Left cardiac atrium (tissue), 4 donors: ENCODE measurements at places on chromosomes 6 and 20. TPM values are rescaled to one million over a fixed set of nuclear protein-coding genes. Genes with fewer than 3 reads are reported as not detected.

- no peak for DNase-seq
Observed at GRCh38 chr20:37796121-37796520, 102.3 kb downstream of the CTNNBL1 start.

DNA sequence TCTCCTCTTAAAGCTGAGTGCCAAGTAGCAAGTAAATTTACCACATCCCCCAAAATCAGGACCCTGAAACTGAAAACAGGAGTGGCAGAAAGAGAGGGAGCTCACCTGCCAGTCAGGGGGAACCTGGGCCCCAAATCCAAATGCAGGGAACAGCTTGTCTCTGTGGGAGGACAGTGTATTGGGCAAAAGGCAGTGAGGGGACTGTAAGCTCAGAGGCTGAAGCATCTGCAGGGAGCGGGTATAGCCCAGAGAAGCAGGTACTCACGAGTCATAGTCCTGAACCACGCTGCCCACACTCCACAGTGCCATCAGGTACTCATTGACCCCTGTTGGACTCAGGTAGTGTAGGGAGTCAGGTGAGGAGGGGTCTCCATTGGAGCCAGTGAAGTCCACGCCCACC lies 15.0 kb downstream of the SPAG4 start:
- DNase-seq: no peak

DNA sequence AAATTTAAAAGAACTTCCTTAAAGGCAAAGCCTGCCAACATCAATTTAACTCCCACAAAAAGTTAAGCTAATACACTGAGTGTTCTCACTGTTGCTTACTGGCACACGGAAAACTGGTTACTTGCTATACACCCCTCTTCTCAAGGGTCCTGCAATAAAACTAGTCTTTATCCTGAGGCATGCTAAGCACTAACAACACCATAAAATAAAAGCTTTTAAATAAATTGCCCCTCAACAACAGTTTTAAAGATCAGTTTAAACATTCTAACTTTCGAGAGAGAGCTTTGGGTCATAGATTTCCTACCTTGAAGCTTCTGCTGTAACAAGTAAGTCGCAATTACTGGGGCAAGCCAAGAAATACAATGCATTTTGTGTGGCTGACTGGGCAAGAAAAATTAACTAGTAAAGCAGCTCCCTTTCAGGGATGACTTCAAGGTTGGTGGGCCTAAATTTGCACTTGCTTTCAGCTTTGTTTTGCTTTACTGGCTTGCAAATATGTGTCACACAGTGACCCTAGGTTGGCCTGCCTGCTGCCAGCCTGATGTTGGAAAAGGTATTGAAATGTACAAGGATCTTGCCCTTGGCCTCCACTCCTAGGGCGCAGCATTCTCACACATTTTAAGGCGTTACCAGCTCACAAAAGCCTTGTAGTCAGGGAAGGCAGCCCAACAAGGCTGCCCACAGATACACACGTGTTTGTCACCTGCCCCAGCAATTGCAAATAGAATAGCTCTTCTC lies 4.0 kb upstream of the HEY2 start:
- no peak for DNase-seq

DNA sequence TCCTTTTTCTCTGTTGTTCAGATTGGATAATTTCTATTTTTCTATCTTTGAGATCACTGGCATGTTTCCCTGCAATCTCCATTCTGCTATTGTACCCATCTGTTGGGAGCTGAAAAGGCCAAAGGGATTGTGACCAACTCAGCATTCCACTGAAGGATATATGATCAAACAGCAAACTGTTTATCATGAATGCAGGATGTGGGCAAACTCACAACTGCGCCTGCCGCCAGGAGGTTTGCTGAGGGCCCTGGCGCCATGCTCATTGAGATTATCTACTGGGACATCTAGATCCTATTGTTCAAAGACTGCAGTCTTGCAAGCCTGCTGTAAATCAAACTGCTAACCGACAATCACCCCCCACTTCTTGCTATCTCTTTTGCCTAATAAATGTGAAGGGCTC lies 3.8 kb upstream of the FKBP1A start:
- DNase-seq: no peak

DNA sequence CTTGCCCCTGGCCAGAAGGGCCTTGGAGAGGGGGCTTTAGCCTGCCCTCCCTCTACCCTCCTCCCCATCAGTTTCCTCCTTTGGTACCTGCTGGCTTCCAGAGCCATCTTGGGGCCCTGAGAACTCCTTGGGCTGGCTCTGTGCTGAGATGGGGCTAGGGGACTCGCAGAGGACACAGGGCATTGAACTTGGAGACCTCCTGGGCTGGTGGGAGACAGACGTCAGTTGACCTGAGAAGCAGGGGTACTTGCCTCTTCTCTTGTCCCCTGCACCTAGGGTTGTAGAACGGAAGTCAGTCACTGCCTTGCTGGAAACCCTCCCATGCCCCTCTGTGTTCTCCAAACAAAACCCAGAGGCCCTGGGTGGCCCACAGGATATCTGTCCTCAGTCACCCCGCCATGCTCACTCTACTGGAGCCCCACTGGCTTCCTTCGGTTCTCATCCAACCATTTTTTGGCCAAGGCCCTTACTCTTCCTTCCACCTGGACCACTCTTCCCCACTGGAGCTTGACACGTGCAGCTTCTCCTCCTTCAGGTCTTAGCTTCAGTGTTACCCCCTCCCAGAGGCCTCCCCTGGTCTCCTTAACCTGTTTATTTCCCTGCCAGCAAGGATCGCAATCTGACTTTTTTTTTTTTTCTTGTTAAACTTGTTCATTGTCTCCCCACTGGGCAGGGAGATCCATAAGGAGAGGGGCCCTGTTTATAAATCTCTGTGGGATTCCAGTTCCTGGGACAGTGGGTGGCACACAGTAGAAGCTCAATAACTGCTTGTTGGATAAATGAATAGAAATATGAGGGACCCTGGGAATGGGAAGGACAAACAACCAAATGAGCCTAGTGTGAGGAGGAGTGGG lies 971 bp downstream of the RBCK1 start:
- no peak for DNase-seq

- DNase-seq: no peak
Observed at GRCh38 chr6:6966127-6966526, 141.6 kb upstream of the RREB1 start.

DNA sequence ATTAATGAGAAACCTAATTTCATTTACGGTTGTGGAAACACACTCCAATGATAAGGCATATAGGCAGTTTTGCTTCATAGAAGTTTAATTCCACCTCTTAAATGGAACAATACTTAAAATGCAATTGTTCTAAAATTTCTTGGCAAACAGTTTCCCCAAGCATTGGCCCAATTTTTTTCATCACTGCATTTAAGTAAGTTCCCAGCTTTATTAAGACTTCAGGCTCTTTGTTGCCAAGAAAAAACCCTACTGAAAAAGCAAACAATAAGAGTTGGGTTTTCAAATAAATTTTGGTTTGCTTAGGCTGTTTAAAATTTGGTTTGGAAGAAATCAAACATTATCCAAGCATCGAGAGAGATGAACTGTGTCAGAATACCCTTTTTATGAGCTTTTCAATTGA lies 690.9 kb upstream of the NRSN1 start:
- no peak for DNase-seq

DNA sequence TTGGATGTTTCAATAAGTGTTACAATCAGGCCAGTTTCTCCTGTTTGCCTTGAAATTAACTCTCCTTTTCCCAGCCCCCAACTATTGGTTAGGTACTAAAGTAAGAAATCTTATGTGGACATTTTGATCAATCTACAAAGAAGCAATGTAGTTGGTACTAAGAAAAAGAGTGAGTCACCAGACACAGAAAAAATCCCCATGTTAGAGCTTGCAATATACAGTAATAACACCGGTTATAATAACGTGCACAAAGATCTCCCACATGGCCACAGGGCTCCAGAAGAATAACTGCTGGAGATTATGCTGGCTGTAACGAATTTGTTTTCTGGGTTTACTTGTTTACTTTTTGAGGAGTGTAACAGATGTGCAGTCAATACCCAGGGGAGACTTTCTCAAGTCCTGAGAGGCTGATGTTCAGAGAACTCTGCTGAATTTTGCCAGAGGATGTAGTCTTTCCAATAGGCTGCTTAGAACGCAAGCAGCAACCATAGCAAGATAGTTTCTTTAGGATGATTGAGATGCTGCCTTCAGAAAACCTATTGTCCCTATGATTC lies 166.2 kb upstream of the SPACA1 start:
- DNase-seq: no peak

DNA sequence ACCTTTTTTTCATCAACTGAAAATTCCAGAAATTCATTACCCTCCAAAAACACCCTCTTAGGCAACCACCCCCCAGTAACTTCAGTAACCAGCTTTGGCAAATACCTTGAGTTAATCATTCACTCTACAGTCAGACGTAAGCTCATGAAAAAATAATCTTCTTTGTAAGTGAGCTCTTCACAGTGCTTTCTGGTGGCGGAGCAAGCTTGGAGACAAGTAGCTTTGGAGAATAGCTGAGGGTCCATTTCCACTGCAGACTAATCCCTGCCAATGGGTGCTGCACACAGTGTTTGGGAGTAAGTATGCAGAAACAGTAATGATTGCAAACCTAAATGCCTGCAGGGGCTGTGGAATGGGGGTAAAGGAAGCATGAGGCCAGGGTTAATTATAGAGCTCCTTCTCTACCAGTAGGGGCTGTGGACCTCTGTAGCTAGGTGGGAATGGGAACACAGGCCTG lies 56.8 kb upstream of the HINT3 start:
- no peak for DNase-seq

GRCh38 chr6:137914530-137915193 lies 47.6 kb downstream of the TNFAIP3 start:
- DNase-seq: no peak

DNA sequence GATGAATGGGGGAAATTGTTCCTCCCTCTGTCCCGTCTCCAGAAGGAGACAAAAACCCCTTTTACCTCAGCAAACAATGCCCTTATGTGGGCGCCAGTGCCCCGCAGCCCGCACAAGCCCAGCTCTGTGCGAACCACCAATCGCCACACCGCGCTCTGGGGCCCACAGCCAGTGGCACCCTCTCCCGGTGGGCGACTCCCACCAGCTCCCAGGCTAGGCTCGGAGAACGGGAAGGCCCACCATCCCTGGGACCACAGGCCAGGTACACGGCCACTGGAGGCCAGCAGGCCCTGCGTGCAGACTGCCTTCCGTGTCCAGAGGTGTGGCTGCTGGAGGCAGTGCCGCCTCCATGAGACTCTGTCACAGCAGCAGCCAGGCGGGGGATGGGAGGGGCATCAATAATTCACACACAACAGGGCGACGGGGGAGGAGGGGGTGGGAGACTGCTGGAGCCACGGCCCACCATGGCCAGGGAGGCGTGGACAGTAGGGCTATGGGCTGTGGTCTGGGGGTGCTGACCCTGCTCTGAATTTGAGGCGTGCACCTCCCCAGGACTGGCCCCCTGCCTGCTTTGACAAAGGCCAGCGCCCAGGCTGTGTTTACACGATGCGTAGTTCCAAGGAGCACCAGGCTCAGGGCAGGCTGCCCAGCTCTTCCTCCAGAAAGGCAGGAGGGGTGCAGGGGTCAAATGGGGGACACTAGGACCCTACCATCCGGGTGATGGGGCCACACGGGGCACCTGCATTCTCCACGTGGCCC lies 105.7 kb downstream of the ASXL1 start:
- DNase-seq: no peak

Gene FAM209B
- total RNA-seq: not detected
